NCI-H146 (cell line): ENCODE measurements at places on chromosomes 5 and 9.
A peak's percentile ranks its signal among the peaks of the same experiment; 100 is the strongest.

GRCh38 chr9:2299156-2299842 lies 284.2 kb downstream of the SMARCA2 start:
- DNase-seq, result peak; percentile 100

- DNase-seq, result no peak
Measured at GRCh38 chr9:137760426-137760825, 117.2 kb upstream of the CACNA1B start.

- DNase-seq, result no peak
Measured at GRCh38 chr5:75031366-75031765, 21.0 kb downstream of the GCNT4 start.

- DNase-seq, result no peak
Measured at GRCh38 chr9:86614871-86615849, 260.9 kb upstream of the TUT7 start.

GRCh38 chr5:168423478-168423877 lies 62.8 kb upstream of the RARS1 start:
- DNase-seq, result no peak

DNA sequence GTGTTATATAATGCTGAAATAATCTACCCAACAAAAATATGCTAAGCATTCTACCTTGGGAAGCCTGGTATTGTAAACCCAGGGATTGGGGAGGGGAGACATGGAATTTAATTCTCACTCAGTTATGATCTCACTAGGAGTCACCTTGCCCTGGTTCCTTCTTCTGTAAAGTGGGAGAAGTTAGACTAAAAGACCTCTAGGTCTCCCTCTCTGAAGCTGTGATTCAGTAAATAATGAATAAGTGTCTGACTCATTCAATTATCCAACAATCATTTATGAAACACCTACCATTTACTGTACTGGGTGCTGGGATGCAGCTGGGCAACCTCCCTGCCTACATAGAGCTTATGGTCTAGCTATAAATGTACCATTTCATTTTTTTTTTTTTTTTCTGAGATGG lies 20.2 kb upstream of the SPARC start:
- DNase-seq, result no peak

- DNase-seq, result no peak
Measured at GRCh38 chr9:13809401-13809800, 504.5 kb downstream of the NFIB start.

DNA sequence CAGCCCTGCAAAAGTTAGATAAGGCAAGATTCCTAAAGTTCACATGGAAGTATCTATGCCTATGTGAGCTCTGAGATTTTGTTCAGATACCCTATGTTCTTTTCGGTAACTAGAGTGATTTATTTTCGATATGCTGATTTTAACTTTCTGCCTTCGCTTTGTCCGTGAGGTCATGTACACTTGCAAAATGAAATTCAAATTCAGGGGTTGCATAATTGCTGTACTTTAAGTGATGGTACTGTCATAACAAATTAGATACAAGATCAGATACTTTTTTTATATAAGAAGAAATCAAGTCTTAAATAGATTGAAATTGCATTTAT lies 350 bp upstream of the ECPAS start:
- DNase-seq, result no peak

- DNase-seq, result no peak
Measured at GRCh38 chr5:180173875-180174586, 35.0 kb downstream of the RASGEF1C start.

- no peak for DNase-seq
Measured at GRCh38 chr5:36537724-36538123, 68.7 kb upstream of the SLC1A3 start.

DNA sequence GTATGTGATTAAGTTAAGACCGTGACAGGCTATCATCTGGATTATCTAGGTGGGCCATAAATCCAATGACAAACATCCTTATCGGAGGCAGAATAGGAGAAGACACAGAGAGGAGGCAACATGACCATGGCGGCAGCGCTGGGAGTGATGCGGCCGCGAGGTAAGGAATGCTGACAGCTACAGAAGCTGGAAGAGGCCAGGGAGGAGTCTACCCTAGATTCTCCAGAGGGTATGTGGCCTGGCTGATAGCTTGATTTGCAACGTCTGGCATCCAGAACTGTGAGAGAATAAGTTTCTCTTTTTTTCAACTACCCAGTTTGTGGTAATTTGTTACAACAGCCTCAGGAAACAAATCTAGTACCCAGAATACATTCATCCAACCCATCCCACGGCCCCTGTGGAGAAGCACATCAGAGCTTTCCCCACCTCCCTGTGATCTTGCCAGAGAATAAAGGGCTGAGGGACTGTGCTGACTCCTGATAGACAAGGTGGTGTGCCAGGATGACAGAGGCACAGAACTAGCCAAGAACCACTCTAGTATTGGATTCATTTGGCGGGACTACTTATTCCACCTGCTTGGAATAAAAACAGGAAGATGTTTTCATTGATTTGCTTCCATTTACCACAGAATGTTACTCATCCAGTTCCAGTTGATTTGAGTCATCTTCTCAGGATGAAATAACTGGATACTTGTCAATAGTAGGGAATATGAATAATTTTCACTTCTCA lies 187.4 kb downstream of the MAN2A1 start:
- no peak for DNase-seq

GRCh38 chr5:134649163-134649835 lies 714 bp downstream of the SEC24A start:
- DNase-seq, result no peak

GRCh38 chr9:96139592-96140295 lies 162.2 kb downstream of the HSD17B3 start:
- no peak for DNase-seq

DNA sequence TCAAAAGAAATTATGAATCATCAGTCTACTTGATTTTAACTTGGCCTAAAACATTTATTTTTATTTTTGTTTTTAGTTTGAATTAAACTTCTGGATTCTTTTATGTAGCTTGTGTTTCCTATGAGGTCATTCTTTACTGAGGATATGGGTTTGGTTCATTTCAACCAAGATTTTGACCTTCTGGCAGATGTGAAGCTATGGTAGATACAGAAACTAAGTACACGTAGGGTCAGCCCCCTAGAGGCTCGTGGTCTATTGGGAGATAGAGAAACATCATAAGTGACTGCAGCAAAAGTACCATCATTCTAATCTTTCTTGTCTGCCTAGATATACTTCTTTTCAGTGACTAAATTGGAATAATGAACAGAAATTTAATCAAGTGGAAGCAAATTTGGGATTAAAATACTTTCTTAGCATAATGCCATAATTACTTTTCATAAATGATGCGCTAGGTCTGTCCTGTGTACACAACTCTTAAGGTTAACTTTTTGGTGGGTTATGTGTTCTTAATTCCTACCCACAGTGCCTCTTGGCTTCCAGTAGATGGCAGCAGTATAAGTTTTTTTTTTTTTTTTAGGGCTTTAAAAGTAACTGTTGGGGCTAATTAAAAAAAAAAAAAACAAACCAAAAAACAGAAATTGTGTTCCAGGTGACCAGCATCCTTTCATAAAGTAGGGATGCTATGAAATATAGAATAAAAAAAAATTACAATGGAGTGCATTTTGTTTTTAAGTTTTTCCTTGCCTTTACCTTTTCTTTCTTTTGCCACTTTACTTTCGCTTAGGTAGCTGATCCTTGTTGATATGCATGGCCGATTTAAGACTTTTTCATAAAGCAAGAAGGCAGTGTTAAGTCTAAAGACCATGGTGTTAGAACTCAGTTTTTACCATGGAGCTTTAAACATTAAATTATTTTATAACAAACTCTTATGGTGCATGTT lies 49.9 kb downstream of the LRRTM2 start:
- DNase-seq, result peak; percentile 20

- no peak for DNase-seq
Measured at GRCh38 chr9:100441911-100442361, 15.0 kb downstream of the MSANTD3 start.

DNA sequence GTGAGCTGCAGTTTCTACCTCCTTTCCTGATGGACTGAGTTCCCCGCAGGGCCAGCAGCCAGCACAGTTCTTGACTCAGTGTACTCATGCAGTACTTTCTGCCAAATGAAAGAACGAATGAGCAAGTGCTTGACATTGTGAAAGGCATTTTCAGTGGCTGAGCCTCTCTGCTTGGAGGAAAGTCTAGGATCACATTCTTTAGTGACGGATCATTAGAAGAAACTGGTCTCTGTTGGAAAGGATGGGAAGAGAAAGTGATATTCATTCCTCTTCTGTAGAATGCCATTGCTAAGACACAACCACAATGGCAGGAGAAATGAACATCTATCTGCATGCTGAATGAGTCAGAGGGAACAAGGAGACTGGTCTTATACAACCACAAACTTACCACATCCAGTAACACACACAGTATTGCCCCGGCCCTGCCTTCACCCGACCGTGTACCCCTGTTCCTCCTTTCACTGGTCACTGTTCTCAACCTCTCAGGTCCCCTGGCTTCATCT lies 206.9 kb downstream of the CRB2 start:
- DNase-seq, result no peak

GRCh38 chr5:119019949-119020348 lies 31.6 kb upstream of the DTWD2 start:
- no peak for DNase-seq

DNA sequence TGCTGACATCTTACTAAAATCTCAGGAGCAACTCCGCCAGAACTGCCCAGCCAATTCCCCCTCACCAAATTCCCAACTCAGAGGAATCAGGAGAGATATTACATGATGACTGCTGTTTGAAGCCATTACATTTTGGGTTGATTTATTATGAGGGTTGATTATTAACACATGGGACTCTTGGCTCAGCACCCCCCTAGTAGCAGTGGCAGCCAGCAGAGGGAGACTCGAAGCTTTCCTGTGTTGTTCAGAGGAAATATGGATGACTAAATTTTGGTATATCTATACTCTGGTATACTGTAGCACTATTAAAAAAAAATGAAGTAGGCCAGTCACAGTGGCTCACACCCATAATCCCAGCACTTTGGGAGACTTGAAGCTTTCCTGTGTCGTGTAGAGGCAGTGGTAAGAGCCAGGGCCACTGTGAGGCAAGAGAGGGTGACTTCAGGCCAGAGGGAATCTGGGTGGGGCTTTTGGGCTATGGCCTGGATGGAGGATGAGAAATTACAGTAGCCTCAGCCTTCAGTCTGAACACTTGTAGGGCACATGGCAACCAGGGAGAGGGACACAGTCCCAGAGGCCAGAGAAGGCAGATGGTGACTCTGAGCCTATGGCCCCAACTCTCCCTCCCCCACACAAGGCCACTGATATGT lies 111.4 kb downstream of the LHX2 start:
- DNase-seq, result no peak

- DNase-seq, result no peak
Measured at GRCh38 chr9:87594194-87594593, 96.5 kb downstream of the DAPK1 start.

DNA sequence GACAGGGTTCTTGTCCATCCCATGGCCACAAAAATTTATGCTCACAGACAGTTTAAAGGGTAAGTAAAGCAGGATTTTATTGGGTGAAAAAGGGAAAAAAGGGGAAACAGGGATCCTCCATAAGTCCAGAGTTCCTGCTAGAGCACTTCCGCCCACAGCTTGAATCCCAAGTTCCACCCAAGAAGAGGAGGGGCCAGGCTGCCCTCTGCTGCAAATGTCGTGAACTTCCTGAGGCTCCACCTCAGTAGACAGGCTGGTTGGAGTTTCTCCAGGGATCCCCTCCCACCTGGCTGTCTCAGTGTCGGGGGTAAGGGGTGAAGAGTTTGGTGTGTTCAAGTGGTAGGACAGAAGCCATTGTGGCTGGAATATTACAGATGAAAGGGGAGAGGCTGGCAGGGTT lies 275.0 kb upstream of the SGCD start:
- no peak for DNase-seq

- no peak for DNase-seq
Measured at GRCh38 chr5:84370176-84370575, 14.5 kb downstream of the EDIL3 start.

- DNase-seq, result no peak
Measured at GRCh38 chr5:172642051-172642409, 967 bp downstream of the NEURL1B start.

DNA sequence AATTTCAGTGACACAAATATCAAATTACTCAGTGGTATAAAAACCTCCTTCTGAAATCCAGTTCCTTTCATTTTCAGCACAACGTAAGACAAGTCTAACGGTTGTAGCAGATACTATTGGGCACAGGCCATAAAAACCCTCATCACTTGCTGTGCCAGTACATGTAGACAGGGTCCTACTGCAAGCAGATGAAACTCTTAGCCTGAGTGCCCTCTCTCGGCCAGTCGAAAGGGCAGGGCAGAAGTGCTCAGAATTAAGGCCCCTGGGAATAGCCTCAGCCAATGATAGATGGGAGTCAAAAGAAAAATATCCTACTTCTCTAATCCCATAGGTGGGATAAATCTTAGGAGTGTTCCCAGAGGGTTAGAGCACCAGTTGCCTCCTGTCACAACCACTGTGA lies 168.5 kb upstream of the FER start:
- no peak for DNase-seq

DNA sequence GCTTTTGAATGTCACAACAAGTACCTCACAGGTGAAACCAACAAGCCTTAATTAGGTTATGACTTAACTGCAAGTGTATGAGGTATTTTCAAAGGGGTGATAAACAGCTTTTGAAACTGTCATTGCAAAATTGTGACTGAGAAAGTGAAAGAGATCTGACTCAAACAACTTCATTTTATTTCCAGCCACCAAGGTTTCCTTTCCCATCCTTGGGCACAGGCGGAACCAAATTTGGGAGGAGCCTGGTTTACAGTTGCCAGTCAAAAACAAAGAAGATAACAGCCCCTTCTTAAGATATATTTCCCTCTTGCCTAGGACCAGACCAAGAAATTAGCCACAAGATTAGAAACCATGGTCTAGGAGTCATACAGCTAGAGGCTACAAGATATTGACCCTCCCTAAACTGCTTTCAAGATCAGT lies 417.1 kb downstream of the CSNK1G3 start:
- no peak for DNase-seq

DNA sequence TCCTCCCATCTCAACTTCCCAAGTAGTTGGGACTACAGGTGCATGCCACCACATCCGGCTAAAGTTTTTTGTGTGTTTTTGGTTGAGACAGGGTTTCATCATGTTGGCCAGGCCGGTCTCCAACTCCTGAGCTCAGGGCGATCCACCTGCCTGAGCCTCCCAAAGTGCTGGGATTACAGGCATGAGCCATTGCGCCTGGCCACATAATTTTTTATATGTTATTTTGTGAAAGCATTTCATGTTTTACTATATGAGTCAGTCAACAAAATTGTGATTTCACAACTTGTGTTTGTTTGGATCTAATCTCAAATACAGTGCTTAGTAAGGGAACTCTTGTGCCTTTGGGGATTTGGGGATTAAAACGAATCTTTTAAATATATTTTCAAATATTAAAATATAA lies 20.0 kb upstream of the FAM120AOS start:
- no peak for DNase-seq
